ENCODE measurements at places on chromosomes 12 and 14.

DNA sequence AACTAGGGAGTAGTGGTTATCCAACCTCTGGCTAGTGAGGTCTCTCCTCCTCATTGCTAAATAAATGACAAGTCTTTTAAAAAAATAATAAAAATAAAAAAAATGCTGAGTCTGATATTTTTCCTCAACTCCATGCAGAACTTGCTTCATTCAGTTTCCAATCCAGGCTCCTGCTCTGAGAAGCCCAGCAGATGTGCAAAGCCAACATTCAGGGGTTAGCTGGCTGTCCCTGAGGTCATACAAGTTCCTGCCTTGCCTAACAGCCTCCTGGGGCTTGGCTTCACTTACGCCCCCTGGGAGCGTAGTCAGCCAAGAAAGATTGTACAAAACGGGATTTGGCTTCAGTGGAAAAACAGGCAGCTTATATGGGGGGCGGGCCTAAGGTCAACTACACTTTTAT is 23.3 kb downstream of the RTRAF start:
- no peak for DNase-seq

DNA sequence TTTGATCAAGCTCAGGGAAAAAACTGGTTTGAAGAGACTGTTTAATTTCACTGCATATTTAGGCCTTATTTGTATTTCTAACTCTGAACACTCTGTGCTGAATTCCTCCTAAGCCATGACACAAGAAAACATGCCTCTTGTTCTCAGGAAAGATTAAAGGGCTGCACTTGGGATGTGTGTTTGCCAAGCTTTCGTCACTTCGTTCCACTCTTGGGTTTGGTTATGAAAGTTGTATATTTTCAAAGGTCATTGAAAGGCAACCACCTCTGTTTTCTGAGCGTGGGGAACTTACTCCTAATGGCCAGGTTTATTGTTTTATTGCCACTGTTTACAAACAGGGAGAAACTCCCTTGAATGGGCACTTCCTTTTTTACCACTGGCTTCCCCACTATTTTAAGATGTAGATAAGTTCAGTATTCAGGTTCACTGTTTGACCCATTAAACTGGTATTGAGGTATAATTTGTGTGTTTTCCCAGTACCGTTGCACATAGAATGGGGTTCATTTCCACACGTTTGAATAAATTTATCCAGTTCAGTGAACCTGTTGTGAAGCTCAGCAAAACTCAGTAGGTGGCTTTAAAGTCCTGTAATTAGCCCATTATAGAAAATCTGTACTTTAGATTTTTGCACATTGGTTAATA is 65.3 kb downstream of the NKX2-1 start:
- DNase-seq, result no peak

DNA sequence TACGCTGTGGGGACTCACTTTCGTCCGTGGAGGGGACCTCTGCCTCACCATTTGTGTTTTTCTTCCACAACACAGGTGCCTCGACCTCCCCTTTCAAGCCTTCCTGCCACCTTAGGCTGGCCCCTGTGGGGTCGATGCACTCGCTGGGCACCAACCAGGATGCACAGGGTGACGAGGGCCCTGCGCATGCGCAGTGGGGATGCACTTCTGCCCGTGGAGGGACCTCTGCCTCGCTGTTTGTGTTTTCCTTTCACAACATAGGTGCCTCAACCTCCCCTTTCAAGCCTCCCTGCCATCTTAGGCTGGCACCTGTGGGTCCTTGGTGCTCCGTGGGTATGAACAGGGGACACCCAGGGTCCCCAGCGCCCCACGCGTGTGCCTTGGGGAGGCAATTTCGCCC is 356.8 kb downstream of the ALG10 start:
- no peak for DNase-seq

GRCh38 chr12:107094183-107094448 is 767 bp upstream of the CRY1 start:
- no peak for DNase-seq

DNA sequence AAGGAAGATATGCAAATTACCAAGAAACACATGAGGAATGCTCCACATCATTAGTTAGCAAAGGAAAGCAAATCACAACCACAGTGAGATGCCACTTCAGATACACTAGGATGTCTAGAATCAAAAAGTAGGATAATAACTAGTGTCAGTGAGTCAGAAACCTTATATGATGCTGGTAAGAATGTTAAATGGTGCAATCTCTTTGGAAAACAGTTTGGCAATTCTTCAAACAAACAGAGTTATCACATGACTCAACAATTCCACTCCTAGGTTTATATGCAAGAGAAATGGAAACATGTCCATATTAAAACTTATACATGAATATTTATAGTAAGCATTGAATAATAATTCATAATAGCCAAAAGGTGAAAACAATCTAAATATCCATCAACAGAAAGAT is 220.9 kb downstream of the FOXG1 start:
- DNase-seq, result no peak

GRCh38 chr12:57131896-57132744 is 3.8 kb downstream of the LRP1 start:
- DNase-seq, result no peak

DNA sequence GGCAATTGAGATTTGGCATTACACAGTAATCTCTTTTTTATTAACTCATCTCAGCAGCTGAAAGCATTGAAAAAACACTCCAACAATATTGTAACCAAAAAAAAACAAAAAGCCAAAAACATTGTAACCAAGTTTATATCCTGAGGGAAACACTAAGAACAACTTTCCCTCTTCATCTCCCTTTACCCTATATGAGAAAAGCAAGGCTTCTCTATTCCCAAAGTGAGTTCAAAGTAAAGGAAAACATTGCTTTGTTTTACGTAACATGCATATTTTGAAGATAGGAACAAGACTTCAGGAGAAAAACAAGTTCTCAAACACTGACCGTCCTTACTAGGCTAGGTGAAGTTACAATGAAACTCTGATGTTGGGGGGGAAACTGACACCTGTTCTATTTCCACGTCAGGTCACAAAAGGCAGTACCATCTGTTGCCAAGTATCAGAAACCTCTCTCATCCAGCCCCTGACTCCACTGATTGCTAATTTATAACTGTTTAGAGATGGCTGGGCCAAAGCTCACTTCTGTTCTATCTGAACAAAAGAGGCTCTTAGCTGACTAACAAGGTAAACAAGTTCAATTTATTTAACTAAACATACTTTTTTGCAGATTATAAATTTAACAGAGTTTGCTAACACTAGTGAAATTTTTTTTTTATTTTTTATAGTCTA is 67.9 kb upstream of the PLXNC1 start:
- DNase-seq, result no peak

GRCh38 chr12:122740351-122740750 is 9.7 kb upstream of the HCAR1 start:
- no peak for DNase-seq

DNA sequence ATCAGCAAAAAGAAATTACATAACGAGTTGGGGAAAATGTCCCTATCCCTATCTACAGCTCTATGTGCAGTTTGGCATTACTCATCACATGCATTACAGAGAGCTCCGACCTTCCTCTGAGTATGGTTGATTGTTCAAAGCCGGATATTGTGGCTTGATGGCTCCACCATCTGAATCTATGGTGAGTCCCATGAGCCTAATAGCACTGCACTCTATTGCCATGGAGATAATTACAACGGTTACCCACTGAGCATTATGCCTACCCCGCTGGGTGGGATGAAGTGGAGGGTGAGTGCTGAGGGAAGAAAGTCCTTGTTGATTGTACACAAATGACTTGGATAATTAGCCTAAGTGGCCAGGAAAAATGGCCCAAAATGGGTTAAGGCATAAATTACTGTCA is 800.5 kb downstream of the NRXN3 start:
- DNase-seq, result no peak

- no peak for DNase-seq
These were observed 48.2 kb upstream of the ATP2B1 start for GRCh38 chr12:89756585-89757398.

GRCh38 chr12:1147821-1148220 is 156.8 kb downstream of the ERC1 start:
- DNase-seq, result no peak

DNA sequence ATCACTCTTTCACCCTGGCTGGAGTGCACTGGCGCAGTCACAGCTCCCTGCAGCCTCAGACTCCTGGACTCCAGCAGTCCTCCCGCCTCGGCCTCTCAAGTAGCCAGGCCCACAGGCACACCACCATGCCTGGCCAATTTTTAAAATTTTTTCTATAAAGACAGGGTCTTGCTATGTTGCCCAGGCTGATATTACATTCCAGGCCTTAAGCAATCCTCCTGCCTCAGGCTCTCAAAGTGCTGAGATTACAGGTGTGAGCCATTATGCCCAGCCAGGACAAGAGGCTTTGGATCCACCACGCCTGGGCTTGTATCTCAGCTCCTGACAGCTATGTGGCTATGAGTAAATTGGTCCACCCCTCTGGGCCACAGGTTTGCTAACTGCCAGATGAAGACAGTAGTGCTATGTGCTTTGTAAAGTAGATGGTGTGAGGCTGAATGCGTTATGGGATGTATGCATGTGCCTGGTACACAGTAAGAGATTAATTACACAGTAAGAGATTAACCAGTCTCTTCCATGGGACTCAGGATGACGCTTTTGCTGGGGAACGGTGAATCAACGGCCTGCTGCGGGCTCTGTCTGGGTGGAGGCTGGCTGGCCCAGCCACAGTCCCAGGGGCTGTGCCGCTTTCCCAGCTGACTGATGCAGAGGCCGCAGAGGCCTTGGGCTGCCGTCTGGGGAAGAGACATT is 53.3 kb upstream of the NCOR2 start:
- no peak for DNase-seq

- peak; percentile 84 for DNase-seq
These were observed 4.8 kb downstream of the MYH7 start for GRCh38 chr14:23430723-23431085.

GRCh38 chr14:103100281-103101121 is 6.0 kb downstream of the EXOC3L4 start:
- DNase-seq, result peak; percentile 70

- no peak for DNase-seq
These were observed 193.1 kb upstream of the TBX3 start for GRCh38 chr12:114876968-114877680.

- no peak for DNase-seq
These were observed 8.6 kb downstream of the BCL2L14 start for GRCh38 chr12:12079291-12079690.

GRCh38 chr14:38238878-38239277 is 17.0 kb downstream of the CLEC14A start:
- DNase-seq, result no peak

GRCh38 chr14:99408971-99409289 is 71.7 kb downstream of the SETD3 start:
- no peak for DNase-seq

- DNase-seq, result no peak
These were observed 525.1 kb upstream of the FBXO33 start for GRCh38 chr14:39957290-39957689.

- DNase-seq, result no peak
These were observed 56.8 kb downstream of the SPPL3 start for GRCh38 chr12:120847392-120847791.

DNA sequence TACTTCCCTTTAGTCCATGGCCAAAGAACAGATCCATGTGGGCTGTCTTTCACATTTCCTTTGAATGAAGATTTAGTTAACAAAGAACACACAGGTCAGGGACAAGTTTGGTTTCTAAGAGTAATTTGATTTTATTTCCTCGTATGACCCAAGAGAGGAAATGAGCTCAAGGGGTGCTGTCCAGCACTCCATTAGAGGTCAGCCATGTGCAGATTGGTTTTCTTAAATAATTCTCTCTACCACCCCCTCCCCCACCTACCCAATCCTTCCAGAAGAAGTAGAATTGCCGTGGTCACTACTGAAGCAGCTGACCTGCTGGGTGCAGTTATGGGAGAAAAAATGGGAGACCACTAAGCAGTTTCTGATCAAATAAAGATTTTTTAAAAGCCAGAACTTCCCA is 13.9 kb upstream of the OAS1 start:
- no peak for DNase-seq

DNA sequence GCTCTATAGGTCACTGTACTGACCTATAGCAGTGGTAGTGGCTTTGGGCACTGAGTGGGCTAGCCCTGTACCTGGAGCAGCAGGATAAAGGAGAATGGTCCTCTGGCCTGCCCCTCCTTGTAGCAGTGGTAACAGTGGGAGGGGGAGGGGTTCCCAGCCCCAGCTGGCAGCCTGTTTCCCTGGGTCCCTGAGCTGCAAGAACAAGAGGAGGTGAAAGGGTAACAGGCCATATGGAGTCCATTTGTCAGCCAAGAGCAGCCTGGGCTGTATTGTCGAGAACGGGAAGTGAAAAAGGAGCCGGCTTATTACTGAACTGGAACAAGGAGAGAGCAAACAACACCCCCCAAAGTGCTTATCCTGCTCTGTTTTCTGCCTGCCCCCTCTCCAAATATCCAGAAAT is 73.8 kb upstream of the SRSF5 start:
- DNase-seq, result no peak

- DNase-seq, result no peak
These were observed 3.6 kb downstream of the DDX51 start for GRCh38 chr12:132140501-132140900.

DNA sequence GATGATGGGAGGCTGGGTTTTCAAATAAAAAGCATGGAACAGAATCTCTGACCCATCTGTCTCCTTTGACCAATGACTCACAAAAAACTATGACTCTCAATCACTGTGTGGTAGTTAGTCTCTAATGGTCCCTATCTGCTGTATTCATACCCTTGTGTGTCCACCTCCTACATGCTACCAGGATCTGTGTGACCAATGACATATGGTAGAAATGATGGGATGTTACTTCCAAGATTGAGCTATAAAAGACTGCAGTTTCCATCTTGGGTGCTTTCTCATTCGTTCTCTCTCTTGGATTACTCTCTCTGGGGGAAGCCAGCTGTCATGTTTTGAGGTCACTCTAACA is 144.7 kb upstream of the BTG1 start:
- DNase-seq, result no peak

GRCh38 chr14:75197338-75197737 is 20.9 kb upstream of the TMED10 start:
- no peak for DNase-seq

DNA sequence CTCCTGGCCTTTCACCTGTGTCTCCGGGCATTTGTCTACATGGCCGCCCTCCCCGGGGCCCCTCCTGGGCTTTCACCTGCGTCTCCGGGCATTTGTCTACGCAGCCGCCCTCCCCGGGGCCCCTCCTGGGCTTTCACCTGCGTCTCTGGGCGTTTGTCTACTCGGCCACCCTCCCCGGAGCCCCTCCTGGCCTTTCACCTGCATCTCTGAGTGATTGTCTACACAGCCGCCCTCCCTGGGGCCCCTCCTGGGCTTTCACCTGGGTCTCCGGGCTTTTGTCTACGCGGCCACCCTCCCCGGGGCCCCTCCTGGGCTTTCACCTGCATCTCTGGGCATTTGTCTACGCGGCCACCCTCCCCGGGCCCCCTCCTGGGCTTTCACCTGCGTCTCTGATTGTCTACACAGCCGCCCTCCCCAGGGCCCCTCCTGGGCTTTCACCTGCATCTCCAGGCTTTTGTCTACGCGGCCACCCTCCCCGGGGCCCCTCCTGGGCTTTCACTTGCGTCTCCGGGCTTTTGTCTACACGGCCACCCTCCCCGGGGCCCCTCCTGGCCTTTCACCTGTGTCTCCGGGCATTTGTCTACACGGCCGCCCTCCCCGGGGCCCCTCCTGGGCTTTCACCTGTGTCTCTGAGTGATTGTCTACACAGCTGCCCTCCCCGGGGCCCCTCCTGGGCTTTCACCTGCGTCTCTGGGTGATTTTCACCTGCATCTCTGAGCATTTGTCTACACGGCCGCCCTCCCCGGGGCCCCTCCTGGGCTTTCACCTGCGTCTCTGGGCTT is 68.0 kb upstream of the GALNT9 start:
- peak; percentile 59 for DNase-seq

GRCh38 chr12:34142430-34142829 is 120.1 kb downstream of the ALG10 start:
- DNase-seq, result no peak

All from posterior cingulate gyrus (tissue), 11 donors.